Gastrocnemius medialis (tissue), 4 donors: ENCODE measurements at places on chromosomes 12 and 14. TPM values are rescaled to one million over a fixed set of nuclear protein-coding genes. Genes with fewer than 3 reads are reported as not detected.

- no peaks in the 10 kb centered on the region for H3K36me3 ChIP-seq
- peaks cover 10% of the 10 kb centered on the region for H3K4me1 ChIP-seq
- peak within 1 kb of the TSS; percentile 63 for H3K4me3 ChIP-seq
- peak within 1 kb of the TSS; percentile 68 for H3K27ac ChIP-seq
Observed at GRCh38 chr14:74955229-74956026, at the start of gene PGF. TSS of gene PGF (minus strand) at chr14:74955597. CDS start at chr14:74955242, 355 bp downstream.

DNA sequence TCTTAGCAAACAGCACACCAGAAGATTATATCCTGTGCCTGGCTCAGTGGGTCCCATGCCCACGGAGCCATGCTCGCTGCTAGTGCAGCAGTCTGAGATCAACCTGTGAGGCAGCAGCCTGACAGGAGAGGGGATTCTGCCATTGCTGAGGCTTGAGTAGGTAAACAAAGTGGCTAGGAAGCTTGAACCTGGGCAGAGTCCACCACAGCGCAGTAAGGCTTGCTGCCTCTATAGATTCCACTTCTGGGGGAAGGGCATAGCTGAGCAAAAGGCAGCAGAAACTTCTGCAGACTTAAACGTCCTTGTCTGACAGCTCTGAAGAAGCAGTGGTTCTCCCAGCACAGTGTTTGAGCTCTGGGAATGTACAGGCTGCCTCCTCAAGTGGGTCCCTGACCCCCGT is 210.3 kb downstream of the RMST start:
- H3K4me1 ChIP-seq: no peaks in the 10 kb centered on the region
- no peak for DNase-seq
- no peaks in the 10 kb centered on the region for H3K36me3 ChIP-seq

GRCh38 chr12:111339321-111339938 is 29.5 kb downstream of the PHETA1 start:
- H3K4me3 ChIP-seq: no peak overlapping the region
- H3K27ac ChIP-seq: no peak overlapping the region

- H3K4me3 ChIP-seq: peak overlapping the region; percentile 83
- H3K36me3 ChIP-seq: no peaks in the 10 kb centered on the region
- peak; percentile 87 for DNase-seq
- H3K27ac ChIP-seq: peak overlapping the region; percentile 100
- no peaks in the 10 kb centered on the region for H3K27me3 ChIP-seq
- H3K4me1 ChIP-seq: peaks cover 48% of the 10 kb centered on the region
Observed at GRCh38 chr12:53048033-53048779, 1.7 kb upstream of the TNS2 start.

GYS2 gene
- 0.11 TPM for total RNA-seq

DNA sequence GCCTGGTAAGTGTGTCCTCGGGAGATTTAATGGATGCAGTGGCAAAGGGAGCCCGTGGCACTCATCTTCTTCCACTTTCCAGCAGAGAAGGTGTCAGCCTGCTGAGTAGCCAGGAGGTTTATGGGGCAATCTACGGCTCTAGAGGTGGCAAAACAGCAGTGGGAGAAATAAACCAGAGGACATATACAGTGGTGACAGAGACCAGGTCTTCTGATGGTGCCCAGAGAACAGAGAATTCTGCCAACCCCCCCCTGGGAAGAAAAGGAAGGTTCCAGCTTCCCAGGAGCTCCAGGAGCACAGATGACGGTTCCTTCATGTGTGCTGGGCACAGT is 43.0 kb downstream of the SMIM41 start:
- H3K27me3 ChIP-seq: no peaks in the 10 kb centered on the region
- no peaks in the 10 kb centered on the region for H3K4me1 ChIP-seq
- DNase-seq: no peak
- H3K4me3 ChIP-seq: no peak overlapping the region

GRCh38 chr14:37051153-37051552 is 121.3 kb downstream of the SLC25A21 start:
- H3K27me3 ChIP-seq: no peaks in the 10 kb centered on the region
- DNase-seq: no peak
- no peaks in the 10 kb centered on the region for H3K4me1 ChIP-seq
- no peak overlapping the region for H3K27ac ChIP-seq

PLA2G1B gene
- not detected for total RNA-seq

CAPRIN2 gene
- total RNA-seq: 7.4 TPM

DNA sequence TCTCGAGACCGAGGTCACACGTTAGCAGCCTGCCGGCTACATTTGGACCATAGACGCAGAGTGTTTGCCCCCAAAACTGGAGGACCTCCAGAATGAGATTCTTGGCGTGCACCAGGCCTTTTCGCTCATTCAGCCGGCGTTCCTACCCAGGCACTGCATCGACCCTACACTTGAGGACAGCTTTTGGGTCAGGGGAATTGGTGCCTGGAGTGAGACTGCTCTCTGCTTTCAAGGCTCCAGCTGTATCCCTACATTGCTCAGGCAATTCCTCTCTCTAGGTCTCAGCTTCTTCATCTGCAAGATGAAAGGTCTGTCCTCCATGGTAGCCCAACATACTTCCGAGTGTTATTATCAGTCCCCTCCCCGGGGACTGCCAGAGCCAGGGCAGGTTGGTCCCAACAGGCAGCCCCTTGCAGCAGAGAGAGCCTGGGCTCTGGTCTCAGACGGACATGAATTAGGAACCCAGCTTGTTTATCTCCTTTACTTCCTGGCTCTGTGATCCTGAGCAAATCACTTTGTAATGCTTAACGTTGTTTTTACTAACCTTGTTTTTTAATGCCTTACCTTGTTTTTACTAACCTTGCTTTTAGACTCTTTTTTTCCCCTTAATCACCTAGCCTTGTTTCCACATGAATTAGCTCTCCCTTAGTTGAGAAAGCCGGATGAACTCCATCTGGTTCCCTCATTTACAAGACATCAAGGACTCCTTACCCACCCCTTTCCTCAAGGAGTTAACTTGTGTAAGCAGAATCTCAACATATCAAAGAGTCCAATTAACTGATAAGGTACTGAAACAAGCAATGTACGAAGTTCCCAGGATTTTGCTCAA is 892 bp downstream of the TCHP start:
- no peak for DNase-seq
- H3K4me3 ChIP-seq: peak overlapping the region; percentile 69
- peak overlapping the region; percentile 87 for H3K27ac ChIP-seq
- H3K36me3 ChIP-seq: peaks cover 31% of the 10 kb centered on the region
- no peaks in the 10 kb centered on the region for H3K27me3 ChIP-seq

ATF7 gene
- 24.6 TPM for total RNA-seq

DNA sequence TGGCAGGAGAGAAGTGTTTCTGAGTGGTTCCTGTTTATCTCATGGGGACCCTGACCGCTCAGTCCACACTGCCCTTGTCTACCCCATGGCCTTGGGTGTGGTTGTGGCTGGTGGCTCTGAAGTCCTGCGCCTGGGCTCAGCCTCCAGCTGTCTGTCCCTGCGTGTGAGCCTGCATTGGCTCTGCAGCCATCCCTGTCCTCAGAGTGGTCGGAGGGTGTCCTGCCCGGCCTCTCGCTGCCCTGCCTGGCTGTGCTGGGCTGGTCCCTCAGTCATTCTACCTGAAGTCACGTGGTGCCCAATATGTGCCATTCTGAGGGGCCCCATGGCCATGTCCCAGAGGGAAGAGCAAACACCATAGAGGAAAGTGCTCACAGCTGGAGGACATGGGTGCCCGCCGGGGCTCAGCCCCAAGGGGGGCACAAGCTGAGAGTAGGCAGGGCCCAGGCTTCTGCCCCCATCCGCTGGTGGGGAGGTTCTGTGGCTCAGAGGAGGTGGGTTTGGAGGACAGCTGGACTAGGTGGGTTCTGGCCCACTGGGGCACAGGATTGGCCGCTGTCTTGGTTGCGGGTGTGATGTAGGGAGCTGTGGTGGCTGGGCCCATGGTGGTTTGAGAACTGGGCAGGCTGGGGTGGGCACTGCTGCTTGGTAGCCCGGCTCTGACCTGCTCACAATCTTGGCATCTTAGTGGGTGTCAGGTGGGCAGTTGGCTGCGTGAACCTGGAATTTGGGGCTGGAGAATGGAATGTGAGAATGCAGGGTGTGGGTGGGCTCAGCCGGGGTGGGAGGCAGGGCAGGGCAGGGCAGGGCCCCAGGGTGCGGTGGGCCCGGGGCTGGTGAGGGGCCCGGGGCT is 11.6 kb downstream of the TEDC1 start:
- no peak overlapping the region for H3K27ac ChIP-seq
- no peaks in the 10 kb centered on the region for H3K27me3 ChIP-seq
- no peaks in the 10 kb centered on the region for H3K36me3 ChIP-seq
- H3K4me1 ChIP-seq: no peaks in the 10 kb centered on the region

GRCh38 chr12:54017027-54017788 is 8.4 kb downstream of the HOXC8 start:
- H3K36me3 ChIP-seq: no peaks in the 10 kb centered on the region
- DNase-seq: peak; percentile 73
- H3K27ac ChIP-seq: peak overlapping the region; percentile 98
- peak overlapping the region; percentile 68 for H3K4me3 ChIP-seq

DNA sequence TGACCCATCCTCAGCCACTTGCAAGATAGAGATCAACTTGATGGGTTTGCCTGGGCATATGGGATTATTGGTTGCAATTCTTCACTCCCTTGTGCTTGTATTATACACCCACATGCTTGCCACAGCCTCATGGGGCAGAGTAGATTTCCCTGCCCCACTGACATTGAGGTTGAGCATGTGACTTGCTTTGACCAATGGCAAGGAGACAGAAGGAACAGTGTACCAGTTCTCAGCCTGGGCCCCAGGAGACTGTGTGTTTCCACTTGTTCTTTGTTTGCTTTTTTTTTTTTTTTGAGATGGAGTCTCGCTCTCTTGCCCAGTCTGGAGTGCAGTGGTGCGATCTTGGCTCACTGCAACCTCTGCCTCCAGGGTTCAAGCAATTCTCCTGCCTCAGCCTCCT is 31.8 kb downstream of the CALM1 start:
- no peaks in the 10 kb centered on the region for H3K36me3 ChIP-seq
- H3K27ac ChIP-seq: no peak overlapping the region
- no peaks in the 10 kb centered on the region for H3K27me3 ChIP-seq
- peaks cover 5% of the 10 kb centered on the region for H3K4me1 ChIP-seq
- H3K4me3 ChIP-seq: no peak overlapping the region

DNA sequence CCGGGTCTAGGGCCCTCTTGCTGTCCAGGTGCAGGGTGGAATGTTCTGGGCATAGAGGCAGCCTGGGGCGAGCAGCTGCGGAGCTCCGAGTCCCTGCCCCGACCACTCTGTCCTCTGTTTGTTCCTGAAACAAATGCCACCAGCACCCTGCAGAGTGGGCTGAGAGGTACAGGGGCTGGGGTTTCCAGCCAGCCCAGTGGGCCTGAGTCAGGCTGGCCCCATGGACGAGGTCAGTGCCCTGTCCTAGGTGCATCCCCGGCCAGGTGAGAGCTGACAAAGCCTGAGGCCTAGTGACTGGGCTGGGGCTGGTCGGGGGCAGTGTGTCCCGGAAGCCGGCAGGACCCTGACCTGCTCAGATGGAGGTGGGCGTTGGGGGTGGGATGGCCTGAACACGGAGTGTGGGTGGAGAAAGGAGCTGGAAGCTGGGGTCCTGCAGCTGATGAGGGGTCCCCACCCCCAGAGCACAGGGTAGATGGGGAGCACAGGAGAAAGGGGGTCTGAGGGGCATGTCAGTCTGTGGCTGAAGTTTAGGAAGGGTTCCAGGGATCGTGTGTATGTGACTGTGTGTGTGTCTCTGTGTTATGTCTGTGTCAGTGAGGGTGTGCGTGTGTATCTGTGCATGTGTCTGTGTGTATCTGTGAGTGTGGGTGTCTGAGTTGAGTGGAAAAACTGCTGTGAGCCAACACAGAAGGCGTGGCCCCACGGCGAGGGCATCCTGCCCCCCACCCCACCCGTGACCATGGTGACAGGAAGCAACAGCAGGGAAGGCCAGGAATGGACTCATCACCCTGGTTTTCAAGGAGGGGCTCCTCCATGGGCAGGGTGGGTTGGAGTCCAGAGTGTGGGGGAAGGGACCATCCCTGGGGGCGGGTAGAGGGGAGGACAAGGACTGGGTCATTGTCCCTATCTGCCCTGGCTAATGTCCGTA is 2.4 kb upstream of the CRIP1 start:
- DNase-seq: no peak
- H3K27me3 ChIP-seq: peaks cover 5% of the 10 kb centered on the region
- H3K27ac ChIP-seq: no peak overlapping the region
- peaks cover 26% of the 10 kb centered on the region for H3K4me1 ChIP-seq
- no peak overlapping the region for H3K4me3 ChIP-seq

DNA sequence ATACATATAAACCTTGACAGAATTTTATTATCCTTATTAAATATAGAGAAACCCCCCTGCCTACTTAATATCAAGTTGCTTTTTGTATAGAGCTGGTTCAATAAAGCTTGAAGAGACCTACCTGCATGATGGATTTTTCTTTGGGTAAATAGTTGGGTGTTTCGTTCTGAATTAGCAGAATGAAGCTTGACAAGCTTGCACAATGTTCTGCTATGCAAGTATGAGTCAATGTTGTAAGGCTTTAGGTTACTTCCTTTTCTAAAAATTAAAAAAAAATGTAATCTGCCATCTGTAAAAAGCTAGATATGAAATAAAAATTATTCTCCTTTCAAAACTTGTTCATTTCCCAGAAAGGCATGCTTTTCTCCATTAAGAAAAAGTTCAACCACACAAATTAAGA is 1662.6 kb upstream of the SEL1L start:
- H3K36me3 ChIP-seq: no peaks in the 10 kb centered on the region
- no peaks in the 10 kb centered on the region for H3K4me1 ChIP-seq
- DNase-seq: no peak
- H3K27me3 ChIP-seq: no peaks in the 10 kb centered on the region
- H3K4me3 ChIP-seq: no peak overlapping the region
- H3K27ac ChIP-seq: no peak overlapping the region

TAS2R13 gene
- 3.8 TPM for total RNA-seq

GRCh38 chr12:88227871-88228270 is 85.8 kb downstream of the TMTC3 start:
- no peaks in the 10 kb centered on the region for H3K4me1 ChIP-seq
- no peak for DNase-seq
- H3K4me3 ChIP-seq: no peak overlapping the region
- H3K27ac ChIP-seq: no peak overlapping the region
- no peaks in the 10 kb centered on the region for H3K27me3 ChIP-seq

- H3K27ac ChIP-seq: no peak overlapping the region
- H3K27me3 ChIP-seq: no peaks in the 10 kb centered on the region
Observed at GRCh38 chr14:38409071-38409705, 153.3 kb upstream of the CLEC14A start.

MGP gene
- total RNA-seq: 67.3 TPM

DNA sequence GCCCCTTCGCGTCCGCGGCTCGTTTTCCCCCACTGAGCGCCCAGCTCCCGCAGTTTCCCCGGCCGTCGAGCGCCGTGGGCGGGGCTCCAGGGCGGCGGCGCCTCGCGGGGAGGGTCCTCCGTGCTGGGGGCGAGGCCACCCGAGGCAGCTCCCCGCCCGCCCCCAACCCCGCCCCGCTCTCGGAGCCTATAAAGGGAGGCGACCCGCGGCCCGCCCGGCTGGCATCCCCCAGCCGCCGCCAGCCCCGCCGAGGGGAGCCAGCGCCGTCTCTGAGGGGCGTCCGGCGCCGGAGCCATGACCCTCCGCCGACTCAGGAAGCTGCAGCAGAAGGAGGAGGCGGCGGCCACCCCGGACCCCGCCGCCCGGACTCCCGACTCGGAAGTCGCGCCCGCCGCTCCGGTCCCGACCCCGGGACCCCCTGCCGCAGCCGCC is at the start of gene TAMALIN:
TAMALIN (plus strand) TSS at position 221 of the 432 bp plus-strand sequence; CDS start at position 295, 74 bp downstream.
- peak within 1 kb of the TSS; percentile 72 for H3K27ac ChIP-seq
- H3K27me3 ChIP-seq: peaks cover 2% of the 10 kb centered on the region
- H3K4me1 ChIP-seq: no peaks in the 10 kb centered on the region

- no peaks in the 10 kb centered on the region for H3K27me3 ChIP-seq
- no peak for DNase-seq
- H3K27ac ChIP-seq: no peak overlapping the region
- H3K4me3 ChIP-seq: no peak overlapping the region
- H3K4me1 ChIP-seq: no peaks in the 10 kb centered on the region
Observed at GRCh38 chr14:33754261-33754660, 196.6 kb downstream of the EGLN3 start.
